Stimulated activated CD4-positive, alpha-beta T cell treated with anti-CD3 and anti-CD28 coated beads, Interleukin-2, amount 100 ng/mL, for 24 hours (primary cell): ENCODE measurements at places on chromosomes 7 and 10.

- no peak for DNase-seq
Measured at GRCh38 chr7:144735505-144736276, 100.2 kb downstream of the TPK1 start.

- DNase-seq: no peak
Measured at GRCh38 chr10:91247360-91248111, 27.1 kb downstream of the PCGF5 start.

DNA sequence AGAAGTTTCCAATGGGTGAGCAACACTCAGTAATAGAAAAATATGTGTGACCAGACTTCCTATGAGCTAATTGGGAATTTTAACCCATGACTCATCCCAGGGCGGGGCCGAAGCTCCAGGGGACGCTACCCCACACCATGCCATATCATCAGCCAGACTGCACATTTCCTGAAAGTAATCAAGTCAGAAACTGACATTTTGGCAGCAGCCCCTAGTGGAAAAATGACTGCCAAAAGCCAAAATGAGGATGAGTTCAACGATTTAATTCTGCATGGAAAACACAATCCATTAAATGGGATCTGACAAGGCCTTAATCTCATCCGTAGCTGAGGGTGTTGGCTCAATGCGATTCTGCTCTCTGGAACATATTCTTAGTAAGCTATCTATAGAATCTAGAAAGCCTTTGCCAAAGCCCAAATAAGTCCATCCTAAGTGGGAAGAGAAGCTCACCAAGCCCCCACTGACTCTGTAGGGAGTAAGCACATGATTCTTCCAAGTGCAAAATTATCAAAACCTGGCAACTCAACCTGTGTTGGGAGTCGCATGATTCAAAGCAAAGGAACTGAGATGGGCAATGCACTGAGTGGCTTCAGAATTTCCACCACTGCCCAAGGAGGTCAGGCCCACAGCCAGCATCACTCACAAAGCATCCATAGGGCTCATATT, 93.1 kb upstream of the PDE1C start:
- no peak for DNase-seq

- no peak for DNase-seq
Measured at GRCh38 chr10:126465771-126466170, 77.5 kb upstream of the ADAM12 start.

GRCh38 chr7:80781561-80781979, 137.3 kb downstream of the SEMA3C start:
- DNase-seq: no peak

- DNase-seq: no peak
Measured at GRCh38 chr10:29130190-29130673, 158.6 kb upstream of the LYZL1 start.

- no peak for DNase-seq
Measured at GRCh38 chr7:46239846-46240245, 318.8 kb upstream of the IGFBP3 start.

GRCh38 chr7:68833422-68833821, 764.9 kb upstream of the AUTS2 start:
- no peak for DNase-seq

DNA sequence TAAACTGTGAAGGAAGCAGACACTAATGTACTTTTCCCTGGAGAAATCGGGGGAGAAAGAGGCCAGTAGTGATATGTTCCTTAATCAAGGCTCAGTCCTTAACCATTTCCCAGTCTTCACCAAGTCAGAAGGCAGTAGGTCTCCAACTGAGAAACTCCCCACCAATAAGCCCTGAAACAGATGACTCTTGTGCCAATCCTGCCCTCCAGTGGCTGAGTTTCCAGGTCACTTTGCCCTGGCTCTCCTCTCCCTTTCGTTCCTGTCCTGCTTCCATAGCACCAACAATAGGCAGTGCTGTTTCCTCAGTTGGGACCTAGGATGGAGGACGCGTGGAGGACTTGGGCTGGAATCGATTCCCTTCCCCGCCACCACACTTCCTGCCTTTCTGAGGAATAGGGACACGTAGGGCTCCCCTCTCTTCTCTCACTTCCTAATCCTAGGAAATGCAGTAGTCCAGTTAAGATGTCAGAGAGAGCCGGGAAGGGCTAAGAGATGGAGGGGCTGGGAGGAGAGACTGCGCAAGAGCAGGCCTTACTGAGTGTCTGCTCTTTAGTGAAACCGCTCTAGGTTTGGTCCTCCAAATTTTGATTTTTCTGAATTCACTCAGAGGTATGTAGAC, 23.4 kb downstream of the ATOH7 start:
- DNase-seq: no peak

DNA sequence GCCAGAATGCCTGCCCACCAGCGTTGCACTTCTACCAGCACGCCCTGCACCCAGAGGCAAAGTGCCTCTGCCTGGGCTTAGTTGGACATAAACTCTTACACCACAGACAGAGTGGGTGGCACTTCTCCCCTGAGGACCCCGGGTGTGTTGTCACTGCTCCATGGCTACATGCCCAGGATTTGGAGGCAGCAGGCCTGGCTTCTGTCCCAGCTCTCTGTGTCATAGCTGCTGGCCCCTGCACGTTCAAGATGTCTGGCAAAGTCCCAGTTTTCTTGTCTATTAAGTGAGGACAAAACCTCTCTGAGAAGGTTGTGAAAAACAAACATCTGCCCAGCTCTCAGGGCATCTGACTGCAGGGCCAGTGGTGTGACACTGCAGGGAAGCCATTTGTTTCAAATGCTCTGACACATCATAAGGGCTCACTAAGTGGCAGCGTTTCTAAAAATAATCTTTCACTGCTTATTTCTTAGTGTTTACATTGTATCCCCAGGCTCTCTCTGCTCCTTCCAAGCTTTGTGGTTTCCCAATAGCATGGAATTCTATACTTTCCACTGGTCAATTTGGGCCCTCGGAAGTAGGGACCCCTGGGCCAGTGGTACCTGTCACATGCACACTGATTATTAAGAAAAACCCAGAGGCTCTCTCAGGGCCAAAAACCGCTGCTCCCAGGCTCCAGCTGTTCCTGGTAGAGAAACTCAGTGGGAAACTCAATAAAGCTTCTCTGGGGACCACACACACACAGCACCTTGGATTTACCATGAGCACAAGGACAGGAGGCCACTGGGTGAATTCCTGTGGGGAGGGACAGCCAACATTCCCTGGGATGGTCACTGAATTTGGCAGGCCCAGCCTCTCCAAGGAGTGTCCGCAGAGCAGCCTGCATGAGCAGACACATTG, 86.2 kb upstream of the ANLN start:
- DNase-seq: no peak

- no peak for DNase-seq
Measured at GRCh38 chr7:53205006-53205405, 169.6 kb downstream of the POM121L12 start.

- no peak for DNase-seq
Measured at GRCh38 chr7:65946904-65947303, 35.1 kb downstream of the GUSB start.

- DNase-seq: no peak
Measured at GRCh38 chr7:23184709-23185359, 3.0 kb downstream of the NUP42 start.

GRCh38 chr10:95246582-95247051, 44.2 kb downstream of the PDLIM1 start:
- DNase-seq: peak; percentile 71

GRCh38 chr10:51487576-51487975, 211.8 kb downstream of the CSTF2T start:
- DNase-seq: no peak

GRCh38 chr10:86366033-86366901, at the start of gene GRID1:
TSS of gene GRID1 (minus strand) at chr10:86366795.
- DNase-seq: peak; percentile 44

DNA sequence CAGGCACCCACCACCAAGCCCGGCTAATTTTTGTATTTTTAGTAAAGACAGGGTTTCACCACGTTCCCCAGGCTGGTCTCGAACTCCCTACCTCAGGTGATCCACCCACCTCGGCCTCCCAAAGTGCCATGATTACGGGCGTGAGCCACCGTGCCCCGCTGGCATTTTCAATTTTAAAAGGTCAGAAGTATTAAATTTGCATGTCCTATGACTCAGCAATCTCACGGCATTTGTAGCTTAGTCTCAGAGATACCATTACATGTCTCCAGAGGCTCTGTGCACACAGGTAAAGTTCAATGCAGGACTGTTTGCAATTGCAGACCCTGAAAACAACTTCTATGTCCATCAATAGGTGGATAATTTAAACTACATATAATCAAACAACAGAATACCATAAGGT, 99.2 kb downstream of the DLG5 start:
- no peak for DNase-seq

DNA sequence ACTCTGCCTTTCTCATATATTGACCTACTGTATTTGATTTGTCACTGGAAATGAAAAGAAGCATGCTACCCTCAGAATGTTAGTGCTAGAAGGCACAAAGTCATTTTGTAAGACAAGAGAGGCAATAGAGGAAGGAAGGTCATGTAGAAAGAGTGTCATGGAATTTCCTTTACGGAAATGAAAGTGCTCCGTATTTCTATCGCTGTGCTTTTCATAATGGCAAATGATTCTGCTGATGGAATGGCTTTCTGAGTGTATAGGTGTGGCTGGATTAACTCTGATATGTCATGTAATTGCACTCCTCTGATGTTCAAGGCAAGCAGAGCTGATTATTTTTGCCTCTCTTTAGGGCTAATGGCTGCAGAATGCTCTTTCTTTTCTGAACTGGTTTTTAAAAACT, 15.5 kb upstream of the STEAP4 start:
- DNase-seq: no peak

DNA sequence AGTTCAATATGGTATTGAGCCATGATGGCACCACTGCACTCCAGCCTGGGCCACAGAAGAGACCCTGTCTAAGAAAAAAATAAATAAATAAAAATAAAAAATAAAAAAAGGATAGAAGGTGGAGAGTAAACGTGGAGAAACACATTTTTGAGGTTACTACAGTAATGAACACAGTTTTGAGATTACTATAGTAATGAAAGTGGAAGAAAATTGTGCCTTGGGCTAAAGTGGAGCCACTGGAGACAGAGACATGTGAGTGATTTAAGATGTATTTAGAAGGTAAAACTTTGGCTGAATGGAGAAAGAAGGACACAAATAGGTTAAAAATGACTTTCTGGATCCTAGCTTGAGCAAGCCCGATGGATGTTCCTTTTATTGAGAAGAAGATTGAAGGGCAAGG, 76.8 kb downstream of the HGF start:
- no peak for DNase-seq

GRCh38 chr10:6654571-6654970, 74.5 kb upstream of the PRKCQ start:
- no peak for DNase-seq

DNA sequence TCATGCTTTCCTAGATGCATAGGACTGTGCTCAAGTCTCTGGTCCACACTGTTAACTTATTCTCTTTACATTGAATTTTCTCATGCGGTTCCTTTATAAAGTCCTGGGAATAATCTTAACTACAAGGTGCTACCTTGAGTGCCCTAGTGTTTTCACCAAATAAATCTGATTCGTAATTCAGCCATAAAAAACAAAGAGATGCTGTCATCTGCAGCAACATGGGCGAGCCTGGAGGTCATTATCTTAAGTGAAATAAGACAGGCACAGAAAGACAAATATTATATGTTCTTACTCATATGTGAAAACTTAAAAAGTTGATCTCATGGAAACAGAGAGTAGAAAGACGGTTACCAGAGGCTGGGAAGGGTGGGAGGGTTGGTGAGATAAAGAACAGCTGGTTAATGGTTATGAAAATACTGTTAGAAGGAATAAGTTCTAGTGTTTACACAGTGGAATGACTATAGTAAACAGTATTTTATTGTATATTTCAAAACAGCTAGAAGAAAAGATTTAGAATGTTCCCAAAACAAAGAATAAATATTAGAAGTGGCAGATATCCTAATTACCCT, 38.3 kb downstream of the NT5C3A start:
- no peak for DNase-seq

DNA sequence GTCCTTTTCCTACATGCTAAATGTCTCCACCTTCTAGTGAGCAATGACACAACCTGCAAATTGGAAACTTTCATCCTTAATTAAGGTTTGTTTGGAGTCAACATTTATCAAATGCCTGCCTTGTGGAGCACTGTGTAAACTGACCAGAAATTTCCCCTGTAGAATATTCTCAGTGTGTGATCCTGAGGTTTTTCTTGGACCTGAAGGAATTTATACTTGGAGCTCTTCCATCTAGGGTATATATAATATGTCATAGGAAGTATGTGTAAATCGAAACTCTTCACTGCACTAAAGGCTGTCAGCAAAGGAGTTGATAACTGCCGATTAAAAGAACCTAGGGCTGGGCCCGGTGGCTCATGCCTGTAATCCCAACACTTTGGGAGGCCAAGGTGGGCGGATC, 152.4 kb downstream of the NSUN6 start:
- DNase-seq: no peak

DNA sequence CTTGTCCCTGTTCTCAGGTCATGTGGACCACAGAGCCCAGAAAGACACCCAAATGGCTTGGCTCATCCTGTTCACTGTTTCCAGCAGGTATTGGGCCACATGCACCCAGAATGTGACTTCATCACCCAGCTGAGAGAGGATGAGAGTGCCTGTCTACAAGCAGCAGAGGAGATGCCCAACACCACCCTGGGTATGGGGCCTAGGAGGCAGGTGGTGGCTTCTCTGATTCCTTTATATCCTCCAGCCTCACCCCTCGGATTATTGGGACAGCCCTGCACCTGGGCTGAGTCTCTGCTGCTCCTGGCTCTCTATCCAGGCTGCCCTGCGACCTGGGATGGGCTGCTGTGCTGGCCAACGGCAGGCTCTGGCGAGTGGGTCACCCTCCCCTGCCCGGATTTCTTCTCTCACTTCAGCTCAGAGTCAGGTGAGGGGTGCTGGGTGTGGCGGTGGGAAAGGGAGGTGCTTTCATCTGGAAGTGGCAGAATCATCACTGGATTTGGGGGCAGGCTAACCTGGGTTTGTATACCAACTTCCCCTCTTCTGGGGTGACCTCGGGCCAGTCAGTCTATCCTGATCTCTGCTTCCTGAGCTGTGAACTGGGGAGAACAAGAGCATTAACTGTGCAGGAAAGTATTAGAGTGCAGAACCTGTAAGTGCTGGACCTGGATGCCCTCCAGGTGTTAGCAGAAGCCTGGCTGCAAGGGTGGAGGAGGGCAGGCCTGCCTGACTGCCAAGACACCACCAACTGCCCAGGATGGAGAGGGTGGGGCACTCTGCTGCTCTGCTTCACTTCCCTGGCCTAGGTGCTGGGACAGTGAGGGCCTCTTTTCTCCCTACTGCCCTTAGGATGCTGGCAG, 5.2 kb downstream of the GHRHR start:
- no peak for DNase-seq

DNA sequence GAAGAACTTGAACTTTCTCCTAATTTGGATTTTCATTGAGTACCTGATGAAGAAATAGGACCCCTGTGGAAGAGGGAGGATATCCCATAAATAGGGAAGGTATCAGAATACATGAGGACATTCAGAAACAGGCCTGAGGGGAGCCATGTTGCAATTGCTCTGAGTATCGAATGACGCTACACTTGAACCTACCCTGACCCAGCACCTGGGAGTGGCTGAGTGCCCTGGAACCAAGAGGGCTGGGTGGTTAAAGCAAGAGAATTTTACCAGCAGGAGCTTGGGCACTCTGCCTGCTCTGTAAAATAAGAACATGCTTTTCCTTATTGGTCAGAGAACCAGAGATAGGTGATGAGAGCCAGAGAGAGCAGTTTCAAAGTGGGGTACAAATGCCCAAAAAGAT, 7.2 kb downstream of the NEUROD6 start:
- DNase-seq: no peak

- no peak for DNase-seq
Measured at GRCh38 chr10:37733822-37734221, 123.6 kb downstream of the ZNF248 start.
